ENCODE measurements at places on chromosomes 2 and 18.

GRCh38 chr18:48840491-48840877 is 110.3 kb downstream of the SMAD7 start:
- DNase-seq = no peak

DNA sequence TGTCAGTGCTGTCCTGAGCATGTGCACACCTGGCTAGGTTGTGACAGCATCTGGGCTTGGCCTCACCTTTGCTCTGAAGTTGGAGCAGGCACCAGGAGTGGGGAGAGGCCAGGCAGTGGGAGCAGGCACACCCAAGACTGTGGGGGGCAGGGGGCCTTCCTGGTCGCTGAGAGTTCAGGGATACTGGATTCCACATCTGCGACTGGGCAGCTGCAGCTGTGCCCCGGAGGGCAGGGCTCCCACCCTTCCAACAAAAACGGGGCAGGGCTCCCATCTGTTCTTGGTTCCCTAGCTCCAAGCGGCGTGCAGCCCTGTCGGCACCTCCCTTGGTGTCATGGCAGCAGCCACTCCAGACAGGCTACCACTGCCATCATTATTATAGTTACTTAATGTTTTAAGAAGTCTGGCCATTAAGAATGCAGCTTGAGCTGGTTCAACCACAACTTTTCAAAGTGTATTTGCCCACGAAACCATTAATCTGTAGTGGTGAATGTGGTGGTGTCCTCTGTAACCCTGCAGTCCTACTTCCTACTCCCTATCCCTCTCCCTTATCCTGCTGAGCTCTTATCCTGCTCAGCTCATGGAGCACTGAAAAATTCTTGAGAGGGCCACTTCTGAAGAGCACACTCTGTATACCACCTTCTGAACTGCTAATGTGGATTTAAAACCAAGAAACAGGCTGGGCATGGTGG is 48.0 kb upstream of the RAB1A start:
- no peak for DNase-seq

- DNase-seq = no peak
These were observed 12.9 kb downstream of the TMEM185B start for GRCh38 chr2:120210270-120210693.

DNA sequence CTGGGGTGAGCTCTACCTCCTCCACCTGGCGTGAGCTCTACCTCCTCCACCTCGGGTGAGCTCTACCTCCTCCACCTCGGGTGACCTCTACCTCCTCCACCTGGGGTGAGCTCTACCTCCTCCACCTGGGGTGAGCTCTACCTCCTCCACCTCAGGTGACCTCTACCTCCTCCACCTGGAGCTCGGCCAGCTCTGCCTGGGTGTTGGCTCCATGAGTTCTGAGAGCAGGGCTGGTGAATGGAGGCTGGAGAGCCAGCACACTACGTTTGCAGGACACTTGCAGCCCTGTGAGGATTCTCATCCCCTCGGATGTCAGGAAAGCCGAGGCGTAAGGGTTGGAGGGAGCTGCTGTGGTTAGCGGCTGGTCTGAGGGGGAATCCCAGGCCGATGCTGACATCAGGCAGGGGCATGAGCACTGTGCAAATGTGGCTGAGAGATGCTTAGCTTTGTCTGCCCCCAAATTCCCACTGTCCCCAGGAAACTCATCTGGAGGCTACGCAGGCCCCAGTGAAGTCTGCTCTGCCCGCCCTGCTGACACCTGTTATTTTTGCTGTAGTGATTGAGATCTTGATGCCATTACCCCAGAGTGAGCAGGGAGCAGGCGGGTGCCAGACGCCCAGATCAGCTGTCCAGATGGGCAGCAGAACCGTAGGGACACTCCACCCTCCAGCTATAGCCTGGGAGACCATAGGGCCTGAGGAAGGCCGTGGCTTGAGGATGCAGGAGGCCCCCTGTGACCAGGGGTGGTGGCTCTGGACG is 3.3 kb downstream of the CROCC2 start:
- no peak for DNase-seq

- DNase-seq = no peak
These were observed 230.6 kb upstream of the EPAS1 start for GRCh38 chr2:46066601-46067000.

- no peak for DNase-seq
These were observed 73.0 kb upstream of the YWHAQ start for GRCh38 chr2:9703701-9704221.

- no peak for DNase-seq
These were observed 470.4 kb downstream of the IRS1 start for GRCh38 chr2:226329180-226329579.

DNA sequence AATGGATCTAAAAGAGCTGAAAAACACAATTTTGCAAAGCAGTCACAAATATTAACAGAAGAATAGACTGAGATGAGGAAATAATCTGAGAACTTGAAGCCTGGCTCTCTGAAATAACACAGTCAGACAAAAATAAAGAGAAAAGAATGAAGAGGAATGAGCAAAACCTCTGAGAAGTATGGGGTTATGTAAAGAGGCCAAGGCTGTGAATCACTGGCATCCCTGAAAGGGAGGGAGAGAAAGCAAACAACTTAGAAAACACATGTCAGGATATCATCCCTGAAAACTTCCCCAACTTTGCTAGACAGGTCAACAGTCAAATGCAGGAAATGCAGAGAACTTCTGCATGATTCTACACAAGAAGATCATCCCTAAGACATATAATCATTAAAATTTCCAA is 73.5 kb upstream of the LHCGR start:
- no peak for DNase-seq

DNA sequence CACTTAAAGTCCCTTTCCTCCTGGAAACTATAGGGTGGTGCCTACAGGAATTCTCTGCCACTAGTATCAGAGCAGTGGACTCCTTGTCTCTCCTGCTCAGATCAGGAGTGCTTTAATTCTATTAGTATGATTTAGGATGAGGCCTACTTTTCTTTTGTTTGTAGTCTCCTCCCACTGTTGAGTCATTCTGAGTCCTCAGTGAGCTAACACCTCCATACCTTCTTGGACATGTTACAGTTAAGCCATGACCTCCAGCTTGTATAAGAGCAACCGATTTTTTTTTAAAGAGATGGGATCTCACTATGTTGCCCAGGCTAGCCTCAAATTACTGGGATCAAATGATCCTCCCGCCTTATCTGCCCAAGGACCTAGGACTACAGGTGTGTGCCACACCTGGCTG is 48.7 kb upstream of the OTOF start:
- no peak for DNase-seq

GRCh38 chr2:215407061-215407460 is 28.8 kb downstream of the FN1 start:
- no peak for DNase-seq

Data from NCI-H748 treated with DMSO at 0.1 percent for 48 hours (cell line).